ENCODE measurements at places on chromosomes 7 and 10.

- no peak for DNase-seq
These were observed 40.5 kb downstream of the MTPN start for GRCh38 chr7:135936497-135937217.

DNA sequence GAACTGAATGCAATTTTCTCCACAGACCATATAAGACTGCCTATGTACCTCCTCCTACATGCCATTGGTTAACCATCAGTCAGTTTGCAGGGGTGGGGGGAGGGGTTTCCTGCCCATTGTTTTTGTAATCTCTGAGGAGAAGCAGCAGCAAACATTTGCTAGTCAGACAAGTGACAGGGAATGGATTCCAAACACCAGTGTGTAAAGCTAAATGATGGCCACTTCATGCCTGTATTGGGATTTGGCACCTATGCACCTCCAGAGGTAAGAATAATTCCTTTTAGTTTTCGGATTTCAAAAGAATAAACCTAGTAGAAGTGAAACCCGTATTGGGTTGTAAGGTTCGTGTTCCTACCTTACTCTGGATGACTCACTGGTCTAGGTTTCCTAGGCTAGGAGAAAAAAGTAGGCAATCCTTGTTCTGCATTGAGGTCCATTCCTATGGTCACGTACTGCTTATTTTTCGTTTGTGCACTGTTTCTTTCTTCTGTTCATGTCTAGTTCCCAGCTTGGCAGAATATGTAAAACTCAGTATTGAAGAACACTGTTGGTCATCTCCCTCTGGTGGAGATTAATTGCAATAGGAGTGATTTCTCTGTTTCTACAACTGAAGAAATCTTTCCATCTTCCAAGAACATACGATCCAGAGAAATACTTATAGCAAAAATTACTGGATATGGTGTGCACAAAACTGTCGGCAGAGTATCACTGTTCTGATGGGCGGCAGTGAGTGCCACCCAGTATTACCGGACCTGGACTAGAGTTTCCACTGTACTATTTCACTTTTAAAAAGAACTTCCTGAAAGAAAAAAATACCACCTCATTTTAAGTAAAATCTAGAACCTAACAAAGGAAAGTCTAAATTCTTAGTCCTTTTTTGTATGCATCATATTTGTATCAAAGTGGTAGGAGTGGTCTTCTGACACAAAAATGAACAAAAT lies at the start of gene AKR1C3:
Gene AKR1C3 (plus strand): TSS at position 150 of the 941 bp plus-strand sequence. CDS start 31 bp downstream, at position 181.
- DNase-seq, result no peak

GRCh38 chr10:105681051-105681450 lies 1040.0 kb downstream of the SORCS3 start:
- no peak for DNase-seq

DNA sequence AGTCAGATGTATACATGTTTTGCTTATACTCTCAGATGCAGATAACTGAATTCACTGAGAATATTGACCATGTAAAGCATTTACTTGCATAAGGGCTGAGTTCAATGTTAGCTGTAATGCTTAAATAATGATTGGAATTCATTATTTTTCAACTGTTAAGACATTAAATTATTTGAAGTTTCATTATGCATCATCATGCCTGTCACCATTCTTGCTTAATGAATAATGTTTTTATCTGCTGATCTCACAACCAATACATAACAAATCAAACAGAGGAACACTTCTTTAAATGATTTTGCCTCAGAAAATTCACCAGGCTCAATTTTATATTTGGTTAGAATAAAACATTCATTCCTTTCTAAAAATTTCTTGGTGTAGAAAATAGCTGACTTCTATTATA lies 233.4 kb downstream of the GPR37 start:
- DNase-seq, result no peak

- DNase-seq, result no peak
These were observed 186.1 kb downstream of the SRPK2 start for GRCh38 chr7:105202616-105203015.

GRCh38 chr7:152883858-152884257 lies 124.3 kb downstream of the ACTR3B start:
- DNase-seq, result no peak

DNA sequence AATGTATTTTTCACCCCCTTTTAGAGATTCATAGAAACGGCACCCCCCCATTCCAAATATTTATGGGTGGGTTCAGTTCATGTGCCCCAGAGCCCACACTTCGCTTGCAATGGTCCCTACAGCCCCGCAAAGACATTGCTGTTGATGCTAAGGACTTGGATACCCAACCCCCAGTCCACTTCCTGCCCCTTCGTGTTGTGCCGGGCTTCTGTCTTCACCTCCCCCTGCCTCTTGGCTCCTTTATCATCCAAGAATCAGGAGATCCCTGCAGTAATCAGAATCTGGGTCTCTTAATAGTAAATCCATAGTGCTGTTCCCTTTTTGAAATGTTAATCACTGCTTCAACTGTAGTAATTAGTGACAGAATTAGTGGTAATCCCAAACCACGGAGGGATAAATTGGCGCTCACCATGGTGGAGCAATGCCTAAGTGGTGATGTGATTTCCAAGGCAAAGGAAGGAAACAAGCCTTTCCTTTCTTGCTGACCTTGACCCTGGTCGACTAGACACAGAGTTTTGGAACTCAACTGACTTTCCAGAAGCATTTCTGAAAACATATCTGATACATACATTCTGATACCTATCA lies 67.7 kb downstream of the HK1 start:
- no peak for DNase-seq

- no peak for DNase-seq
These were observed 3.4 kb downstream of the BNIP3 start for GRCh38 chr10:131978366-131978765.

GRCh38 chr7:115363916-115364315 lies 442.0 kb downstream of the MDFIC start:
- DNase-seq, result no peak

DNA sequence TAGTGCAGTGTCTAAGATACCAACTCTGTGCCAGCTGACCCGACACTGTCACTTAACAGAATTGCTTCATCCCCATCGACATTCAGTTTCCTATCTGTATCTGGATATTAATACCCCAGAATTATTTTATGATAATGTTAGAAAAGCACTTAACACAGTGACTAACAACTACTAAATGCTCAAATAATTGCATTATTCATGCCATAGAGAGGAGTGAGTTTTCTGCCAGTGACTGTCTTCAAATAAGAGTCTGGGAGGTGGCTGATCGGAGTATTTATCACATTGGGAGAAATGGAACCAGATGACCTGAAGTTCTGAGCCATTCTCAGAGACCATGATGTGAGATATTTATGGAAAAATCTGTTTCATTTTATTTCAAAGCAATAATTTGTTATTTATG lies 65.7 kb downstream of the NHLRC2 start:
- no peak for DNase-seq

- DNase-seq, result no peak
These were observed 649.1 kb downstream of the INHBA start for GRCh38 chr7:41053820-41054219.

- no peak for DNase-seq
These were observed 56.5 kb downstream of the PWWP2B start for GRCh38 chr10:132453470-132453861.

DNA sequence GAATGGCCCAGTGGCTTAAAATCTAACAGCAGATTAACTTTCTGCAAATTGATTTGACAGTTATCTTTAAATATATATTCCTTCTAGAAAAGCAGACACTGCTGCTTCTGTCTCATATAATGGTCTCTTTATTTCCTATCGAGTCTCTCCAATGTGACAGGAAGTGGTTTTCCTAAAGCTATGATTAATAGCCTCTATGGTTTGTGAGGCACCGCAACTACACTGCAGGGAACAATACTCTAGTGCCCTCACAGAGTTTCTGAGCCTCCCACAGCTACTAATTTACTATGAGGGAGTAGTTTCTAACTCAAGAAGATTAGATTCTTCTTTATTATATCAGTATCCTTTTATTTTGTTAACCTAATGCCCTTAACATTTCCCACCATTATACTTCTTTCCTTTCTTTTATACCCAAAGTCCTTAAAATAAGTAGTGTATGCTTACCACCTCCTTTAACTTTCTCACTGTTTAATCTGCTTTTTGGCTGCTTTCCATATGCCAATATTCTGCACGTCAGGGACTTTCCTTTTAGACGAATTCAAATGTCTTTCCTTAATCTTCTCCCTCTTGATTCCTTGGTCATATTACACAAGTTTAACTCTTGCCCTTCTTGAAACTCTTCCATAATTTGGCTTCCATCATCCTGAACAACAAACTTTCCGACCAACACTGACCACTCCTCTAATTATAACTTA lies 23.8 kb upstream of the AHR start:
- no peak for DNase-seq

DNA sequence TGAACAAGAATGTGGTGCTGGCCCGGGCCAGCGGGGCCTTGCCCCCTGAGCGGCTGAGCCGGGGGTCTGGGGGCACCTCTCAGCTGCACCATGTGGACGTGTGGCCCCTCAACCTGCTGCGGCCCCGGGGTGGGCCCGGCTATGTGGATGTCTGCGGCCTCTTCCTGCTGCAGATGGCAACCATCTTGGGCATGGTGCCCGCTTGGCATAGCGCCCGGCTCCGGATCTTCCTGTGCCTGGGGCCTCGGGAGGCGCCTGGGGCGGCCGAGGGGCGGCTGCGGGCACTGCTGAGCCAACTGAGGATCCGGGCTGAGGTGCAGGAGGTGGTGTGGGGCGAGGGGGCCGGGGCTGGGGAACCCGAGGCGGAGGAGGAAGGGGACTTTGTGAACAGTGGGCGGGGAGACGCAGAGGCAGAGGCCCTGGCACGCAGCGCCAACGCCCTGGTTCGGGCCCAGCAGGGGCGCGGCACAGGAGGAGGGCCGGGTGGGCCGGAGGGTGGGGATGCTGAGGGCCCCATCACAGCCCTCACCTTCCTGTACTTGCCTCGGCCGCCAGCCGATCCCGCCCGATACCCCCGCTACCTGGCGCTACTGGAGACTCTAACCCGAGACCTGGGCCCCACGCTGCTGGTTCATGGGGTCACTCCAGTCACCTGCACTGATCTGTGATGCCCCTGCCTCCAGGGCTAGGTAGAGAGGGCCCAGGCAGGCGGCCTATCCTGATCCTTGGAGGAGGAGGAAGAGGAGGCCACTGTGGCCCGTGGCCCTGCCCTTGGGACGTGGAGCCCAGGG lies 1.1 kb upstream of the TRIP6 start:
- no peak for DNase-seq

DNA sequence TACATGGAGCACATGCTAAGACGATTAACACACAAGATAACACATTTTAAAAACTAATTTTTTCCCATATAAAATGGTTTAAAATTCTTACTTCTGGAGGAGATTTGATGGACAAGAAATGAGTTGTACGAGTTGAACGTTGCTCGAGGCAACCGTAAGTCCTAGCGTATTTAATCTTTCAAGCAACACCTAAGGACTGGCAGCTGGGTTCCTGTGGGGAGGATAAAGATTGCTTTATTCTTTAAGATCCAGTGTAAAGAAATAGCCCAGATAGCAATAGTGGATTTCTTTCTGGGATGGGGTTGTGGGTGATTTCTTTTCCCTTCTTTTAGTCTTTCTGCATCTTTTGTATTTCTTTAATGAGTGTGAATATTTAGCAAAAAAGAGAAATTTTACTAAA lies 9.8 kb downstream of the TBXAS1 start:
- no peak for DNase-seq

GRCh38 chr10:34584164-34584563 lies 230.9 kb downstream of the PARD3 start:
- DNase-seq, result no peak

GRCh38 chr10:11290156-11290890 lies 272.7 kb downstream of the CELF2 start:
- no peak for DNase-seq

- no peak for DNase-seq
These were observed 248.2 kb upstream of the PITRM1 start for GRCh38 chr10:3420527-3421469.

DNA sequence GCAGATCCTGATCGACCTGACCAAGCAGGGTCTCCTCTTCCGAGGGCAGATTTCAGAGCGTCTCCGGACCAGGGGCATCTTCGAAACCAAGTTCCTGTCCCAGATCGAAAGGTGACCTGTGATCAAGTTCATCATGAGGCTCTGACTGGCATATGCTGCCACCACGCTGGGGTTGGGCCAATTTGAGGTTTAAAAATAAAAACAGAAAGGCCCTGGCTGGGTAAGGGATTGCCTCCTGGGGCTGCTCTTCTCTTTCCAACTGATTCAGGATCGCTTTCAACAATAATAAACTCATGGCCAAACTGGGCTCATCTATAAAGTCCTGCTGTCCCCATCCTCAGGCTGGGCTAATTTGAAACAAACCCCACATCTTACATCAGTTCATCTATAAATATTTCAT lies 17.1 kb upstream of the HK1 start:
- DNase-seq, result no peak

- no peak for DNase-seq
These were observed 49.9 kb upstream of the PPP1R3A start for GRCh38 chr7:113968713-113969112.

- DNase-seq, result peak; percentile 44
These were observed 2.6 kb downstream of the LDB1 start for GRCh38 chr10:102117391-102118159.

GRCh38 chr7:145624618-145625017 lies 492.0 kb upstream of the CNTNAP2 start:
- DNase-seq, result no peak

DNA sequence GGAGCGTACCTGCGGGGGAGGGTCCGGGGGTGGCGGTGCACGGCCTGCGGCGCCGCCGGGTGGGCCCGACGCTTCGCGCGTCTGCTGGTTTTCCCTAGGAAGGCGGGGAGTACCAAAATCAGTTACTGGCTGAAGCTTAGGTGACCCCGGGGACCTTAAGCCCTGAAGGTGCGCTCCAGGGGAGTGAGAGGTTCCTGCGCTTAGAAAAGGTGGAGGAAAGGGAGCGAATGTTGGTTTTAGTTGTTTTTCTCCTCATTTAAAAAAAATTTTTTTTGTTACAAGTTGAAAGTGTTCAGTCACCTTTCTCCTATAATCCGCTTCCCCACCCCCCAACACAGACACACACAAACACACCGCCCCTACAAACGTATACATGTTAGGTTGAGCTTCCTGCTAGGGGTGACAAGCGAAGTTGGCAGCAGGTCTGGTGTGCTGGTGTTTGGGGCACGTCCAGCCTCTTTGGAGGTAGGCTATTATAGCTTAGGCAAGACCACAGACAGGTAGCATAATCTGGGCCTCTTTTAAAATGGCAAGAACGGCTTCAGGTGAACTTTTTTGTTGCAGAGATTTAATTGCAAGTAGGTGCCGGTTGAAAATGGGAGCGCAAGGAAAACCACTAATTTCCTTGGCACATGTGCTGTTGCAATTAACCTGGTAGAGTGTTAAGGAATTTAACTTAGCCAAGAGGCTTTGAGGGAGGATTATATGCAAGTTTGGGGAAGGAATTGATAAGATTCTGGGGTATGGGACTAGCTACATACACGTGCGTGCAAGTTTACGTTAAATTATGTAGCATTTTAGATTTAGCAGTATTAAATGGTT lies 945 bp downstream of the ADD3 start:
- DNase-seq, result peak; percentile 55

GRCh38 chr10:35565602-35566081 lies 39.5 kb upstream of the GJD4 start:
- DNase-seq, result no peak

Measured in CD4-positive, alpha-beta T cell treated with Interferon alpha-2 for 1 hour (primary cell).